ENCODE measurements at places on chromosomes 16 and 17. TPM values are rescaled to one million over a fixed set of nuclear protein-coding genes. Genes with fewer than 3 reads are reported as not detected.
A peak's percentile ranks its signal among the peaks of the same experiment; 100 is the strongest.

C17orf75 gene
- total RNA-seq = 30.2 TPM

DNA sequence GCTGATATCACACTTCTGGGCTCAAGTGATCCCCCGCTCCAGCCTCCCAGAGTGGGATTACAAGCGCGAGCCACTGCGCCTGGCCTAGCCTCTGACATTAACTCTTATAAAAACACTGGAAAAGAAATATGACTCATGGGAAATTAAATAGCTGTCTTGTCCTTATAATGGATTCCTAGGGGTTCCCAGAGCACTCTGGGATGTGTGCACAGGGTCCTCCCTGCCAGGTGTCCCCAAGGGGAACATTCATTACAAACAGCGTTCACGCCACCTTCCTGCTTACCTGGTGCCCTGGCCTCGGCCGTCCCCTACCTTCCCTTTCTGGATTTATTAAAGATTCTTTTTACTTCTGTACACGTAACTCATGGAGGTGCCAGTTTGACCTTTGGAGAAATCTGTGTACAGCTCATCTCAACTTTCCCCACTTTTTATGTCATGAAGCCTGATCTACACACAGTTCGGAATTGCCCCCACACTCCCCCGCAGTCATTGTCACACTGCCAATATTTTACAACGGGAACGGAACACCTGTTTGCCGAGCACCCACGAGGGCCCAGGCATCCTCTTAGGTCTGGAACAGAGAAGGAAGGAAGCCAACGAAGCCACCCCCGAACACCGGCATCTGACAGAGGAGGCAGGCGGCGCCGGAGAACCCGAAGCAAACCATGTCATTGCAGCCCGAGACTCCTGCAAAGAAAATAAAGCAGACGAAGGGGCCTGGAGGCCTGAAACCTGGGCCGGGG is 39.7 kb upstream of the MEAK7 start:
- DNase-seq = peak; percentile 34

- DNase-seq = no peak
Measured at GRCh38 chr17:42553866-42554249, 1.1 kb downstream of the HSD17B1 start.

EPX gene
- total RNA-seq = not detected

HSPB9 gene
- total RNA-seq = not detected

- DNase-seq = no peak
Measured at GRCh38 chr17:7250695-7251627, 573 bp downstream of the CTDNEP1 start.

- DNase-seq = no peak
Measured at GRCh38 chr16:72744076-72744793, 303.7 kb downstream of the ZFHX3 start.

GRCh38 chr17:15134363-15134762 is 130.8 kb downstream of the PMP22 start:
- DNase-seq = no peak

GRCh38 chr17:31488264-31488981 is 96.9 kb downstream of the RAB11FIP4 start:
- no peak for DNase-seq

Measured in fibroblast of lung (primary cell).